ENCODE measurements at places on chromosomes 5 and 9.

- no peak for DNase-seq
Measured at GRCh38 chr9:91066856-91067255, 265.2 kb downstream of the SYK start.

- DNase-seq: no peak
Measured at GRCh38 chr5:76849419-76850291, at the start of gene S100Z. Gene S100Z (plus strand): TSS chr5:76850014. CDS start chr5:76875360, 25,346 bp downstream.

GRCh38 chr5:81774374-81774773 is 23.5 kb upstream of the SSBP2 start:
- no peak for DNase-seq

DNA sequence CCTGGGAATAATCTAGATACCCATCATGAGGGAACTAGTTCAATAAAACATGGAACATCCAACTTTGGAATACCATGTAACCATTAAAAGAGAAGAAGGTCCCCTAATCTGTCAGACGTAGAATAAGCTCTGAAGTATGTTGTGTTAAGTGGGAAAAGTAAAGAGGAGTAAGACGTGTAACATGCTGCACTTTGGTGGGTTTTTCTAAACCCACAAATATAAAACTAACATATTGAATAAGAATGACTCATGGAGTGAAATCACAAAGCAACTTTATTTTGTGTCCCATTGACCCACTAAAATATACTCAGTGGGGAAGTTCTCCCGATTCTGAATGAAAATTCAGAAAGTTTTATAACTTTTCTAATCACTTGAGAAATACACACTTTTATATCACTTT is 67.9 kb upstream of the PIK3R1 start:
- DNase-seq: no peak

- DNase-seq: no peak
Measured at GRCh38 chr5:17190799-17191391, 26.5 kb upstream of the BASP1 start.

DNA sequence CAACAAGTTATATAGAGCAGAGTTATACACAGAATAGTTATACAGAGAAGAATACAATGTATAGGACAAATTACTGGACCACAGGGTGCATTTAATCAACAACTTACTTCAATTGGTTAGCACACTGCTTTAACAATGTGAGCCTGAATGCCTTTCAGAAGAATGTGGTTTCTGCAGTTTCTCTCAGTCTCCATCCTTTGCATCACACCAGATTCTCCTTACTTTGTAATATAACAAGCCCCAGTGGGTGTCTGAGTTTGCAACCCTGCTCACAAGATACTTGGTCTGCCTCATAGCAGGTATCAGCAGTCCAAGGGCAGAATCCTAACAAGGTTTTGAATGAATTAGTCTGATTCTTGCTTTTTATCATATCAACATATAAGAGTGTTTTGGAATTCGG is 114.6 kb downstream of the GABRB2 start:
- DNase-seq: no peak

DNA sequence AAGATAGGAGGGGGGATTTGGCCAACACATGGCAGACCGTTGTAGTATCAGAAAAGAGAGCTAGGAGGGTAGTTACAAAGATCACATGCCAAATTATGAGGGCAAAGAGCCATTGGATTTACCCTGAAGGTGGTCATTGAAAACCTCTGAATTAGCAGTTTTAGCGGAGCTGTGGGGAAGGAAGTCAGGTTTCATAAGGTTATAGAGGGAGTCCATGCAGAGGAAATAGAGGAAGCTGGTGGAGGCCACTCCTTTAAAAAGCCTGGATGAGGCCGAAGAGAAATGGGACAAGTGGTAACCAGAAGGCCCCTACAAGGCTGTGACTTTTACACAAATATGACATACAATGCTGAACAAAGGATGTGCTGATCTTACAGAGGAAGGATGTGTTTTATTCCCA is 13.2 kb downstream of the DOCK8 start:
- DNase-seq: no peak

GRCh38 chr5:59099270-59099994 is 516.6 kb downstream of the RAB3C start:
- DNase-seq: no peak

DNA sequence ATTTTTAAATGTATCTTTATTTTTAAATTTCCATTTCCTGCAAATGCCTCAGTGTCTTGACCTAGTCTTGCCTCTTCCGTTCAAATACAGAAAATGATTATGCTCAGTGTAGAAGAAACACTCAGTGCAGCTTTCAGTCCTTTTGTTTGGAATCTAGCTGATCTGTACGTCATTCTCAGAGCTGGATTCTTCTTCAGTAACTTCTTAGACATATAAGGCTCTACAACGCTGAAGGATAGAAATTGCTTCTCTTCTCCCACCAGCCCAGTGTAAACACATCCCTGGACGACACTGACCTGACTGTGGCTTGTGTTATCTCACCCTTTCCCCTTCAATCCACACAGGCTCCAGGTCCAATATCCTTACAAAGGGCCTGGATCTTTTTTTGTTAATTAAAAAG is 3.2 kb upstream of the ALDH1B1 start:
- no peak for DNase-seq

GRCh38 chr5:108858959-108859358 is 111.3 kb downstream of the FER start:
- no peak for DNase-seq

- no peak for DNase-seq
Measured at GRCh38 chr5:19630876-19631275, 357.1 kb downstream of the CDH18 start.

GRCh38 chr9:32524892-32525708 is 896 bp downstream of the RIGI start:
- DNase-seq: no peak

- peak; percentile 55 for DNase-seq
Measured at GRCh38 chr9:89597711-89598362, 7.0 kb upstream of the GADD45G start.

DNA sequence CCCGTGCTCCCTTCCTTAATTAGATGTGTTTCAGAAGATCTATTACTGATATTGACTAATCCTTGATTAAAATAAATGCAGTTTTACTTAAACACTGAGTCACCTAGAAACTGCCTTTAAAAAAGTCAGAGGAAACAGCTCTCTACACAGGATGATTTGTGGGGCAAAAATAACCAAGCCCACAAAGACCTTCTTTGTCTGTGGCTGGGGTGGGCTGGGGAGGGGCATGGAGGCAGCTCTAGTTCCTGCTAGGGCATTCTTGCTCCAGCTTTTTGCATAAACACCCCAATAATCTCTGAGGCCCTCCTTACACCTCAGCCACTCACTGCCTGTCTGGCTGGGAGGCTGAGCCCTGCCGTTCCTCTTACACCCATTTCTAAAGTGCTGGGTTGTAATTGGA is 227.6 kb upstream of the DAP start:
- DNase-seq: no peak

DNA sequence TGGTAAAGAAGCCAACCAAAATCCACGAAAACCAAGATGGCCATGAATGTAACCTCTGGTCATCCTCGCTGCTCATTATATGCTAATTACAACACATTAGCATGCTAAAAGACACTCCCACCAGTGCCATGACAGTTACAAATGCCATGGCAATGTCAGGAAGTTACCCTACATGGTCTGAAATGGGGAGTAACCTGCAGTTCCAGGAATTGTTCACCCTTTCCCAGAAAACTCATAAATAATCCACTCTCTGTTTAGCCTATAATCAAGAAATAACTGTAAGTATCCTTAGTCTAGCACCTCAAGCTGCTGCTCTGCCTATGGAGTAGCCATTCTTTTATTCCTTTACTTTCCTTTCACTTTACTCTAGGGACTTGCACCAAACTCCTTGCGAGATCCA is 160.6 kb downstream of the EFNA5 start:
- DNase-seq: no peak

DNA sequence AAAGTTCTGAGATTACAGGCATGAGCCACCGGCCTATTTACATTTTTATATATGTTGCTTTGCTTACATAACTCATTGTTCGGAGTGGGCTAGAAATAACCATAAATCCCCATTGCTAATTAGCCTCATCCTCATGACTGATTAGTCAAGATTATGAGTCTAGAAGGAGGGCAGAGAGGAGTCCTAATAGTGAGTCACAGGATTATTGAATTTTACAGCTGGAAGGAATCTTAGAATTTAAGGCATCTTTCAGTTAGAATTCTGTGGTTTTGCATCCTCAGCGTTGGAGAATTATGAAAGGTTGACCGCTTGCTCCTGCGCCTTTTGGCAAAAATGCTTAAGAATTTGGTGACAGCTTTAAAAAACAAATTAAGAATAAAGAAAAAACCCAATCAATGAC is 2.6 kb upstream of the PBX3 start:
- DNase-seq: no peak

- no peak for DNase-seq
Measured at GRCh38 chr9:129109952-129110739, 447 bp downstream of the CRAT start.

GRCh38 chr5:137921931-137922330 is 32.7 kb downstream of the PKD2L2 start:
- no peak for DNase-seq

- DNase-seq: peak; percentile 89
Measured at GRCh38 chr5:150619359-150620230, 20.9 kb upstream of the SYNPO start.

GRCh38 chr5:81115261-81115660 is 117.9 kb upstream of the CKMT2 start:
- no peak for DNase-seq

DNA sequence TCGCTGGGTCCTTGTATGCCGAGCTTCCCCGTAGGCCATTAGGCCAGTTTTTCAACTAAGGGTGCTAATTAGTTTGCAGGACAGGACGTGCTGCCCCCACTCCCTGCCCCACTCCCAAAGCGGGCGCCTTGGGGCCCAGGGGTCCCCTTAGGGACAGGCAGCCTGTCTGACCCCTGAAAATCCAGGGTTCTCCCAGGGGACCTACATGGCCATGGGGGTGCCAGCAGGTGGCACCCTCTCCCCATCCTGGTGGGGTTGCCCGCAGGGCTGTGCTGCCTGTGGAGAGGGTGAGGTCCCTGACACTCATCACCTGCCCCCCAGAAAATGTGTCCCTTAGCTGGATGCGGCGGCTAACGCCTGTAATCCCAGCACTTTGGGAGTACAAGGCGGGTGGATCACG is 8.5 kb upstream of the CCDC187 start:
- DNase-seq: peak; percentile 74

- DNase-seq: no peak
Measured at GRCh38 chr5:160325716-160326115, 13.4 kb upstream of the CCNJL start.

GRCh38 chr5:174283211-174284005 is 237.9 kb downstream of the NSG2 start:
- no peak for DNase-seq

DNA sequence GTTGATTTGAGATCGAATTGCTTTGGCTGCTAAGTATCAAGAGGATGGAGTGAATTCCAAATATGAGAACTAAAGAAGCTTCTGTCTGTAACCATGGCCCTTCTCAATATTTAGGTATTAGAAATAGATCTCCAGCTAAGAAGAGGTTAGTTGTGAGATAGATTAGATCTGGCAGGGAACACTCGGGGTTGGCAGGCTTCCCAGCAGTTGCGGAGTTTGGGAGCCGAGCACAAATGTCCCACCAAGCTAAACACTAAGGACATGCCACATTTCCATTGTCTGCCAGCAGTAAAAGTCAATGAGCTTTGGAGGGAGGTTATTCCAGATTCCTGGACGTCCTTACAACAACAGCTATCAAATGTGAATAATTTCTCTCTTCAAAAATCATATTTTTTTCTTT is 85.8 kb downstream of the TAF11L14 start:
- DNase-seq: no peak

DNA sequence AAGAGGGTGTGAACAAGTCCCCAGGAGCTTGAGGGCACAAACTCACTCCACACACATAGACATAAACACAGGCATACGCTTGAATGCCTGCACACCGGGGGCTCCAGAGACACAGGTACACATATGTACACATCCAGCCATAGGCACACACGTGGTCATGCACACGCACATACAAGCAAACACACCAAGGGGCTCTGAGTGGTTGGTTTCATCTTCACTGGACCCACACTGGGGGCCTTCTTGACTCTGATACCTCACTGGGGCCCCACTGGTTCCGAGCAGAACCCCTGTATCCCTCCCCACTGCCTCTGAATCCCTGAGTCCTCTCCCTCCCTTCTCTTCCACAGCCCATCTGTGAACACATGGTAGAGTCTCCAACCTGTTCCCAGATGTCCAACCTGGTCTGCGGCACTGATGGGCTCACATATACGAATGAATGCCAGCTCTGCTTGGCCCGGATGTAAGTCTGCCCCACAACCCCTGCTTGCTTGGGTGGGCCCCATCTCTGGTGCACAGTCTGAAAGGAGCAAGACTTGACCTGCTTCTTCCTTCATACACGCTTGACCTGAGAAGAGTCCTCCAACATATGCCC is 6.4 kb downstream of the SPINK4 start:
- no peak for DNase-seq

GRCh38 chr9:23683611-23684061 is 142.4 kb downstream of the ELAVL2 start:
- no peak for DNase-seq

DNA sequence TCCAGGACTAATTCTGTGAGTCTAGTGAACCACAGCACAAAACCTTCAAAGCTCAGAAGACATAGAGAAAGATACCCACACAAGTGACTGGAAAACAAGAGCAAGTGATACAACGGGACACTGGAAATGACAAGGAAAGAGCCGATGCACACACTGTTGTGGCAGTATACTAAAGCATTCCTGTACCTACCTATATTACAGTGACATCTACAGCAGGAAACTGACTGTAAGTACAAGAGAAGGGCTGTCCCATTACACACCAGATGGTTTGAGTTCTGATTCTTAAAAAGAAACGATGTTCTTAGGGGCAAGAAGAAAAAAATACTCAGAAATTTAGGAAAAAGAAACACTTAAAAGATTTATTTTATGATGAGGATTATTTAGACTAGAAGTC is 18.5 kb downstream of the TMEM245 start:
- no peak for DNase-seq

DNA sequence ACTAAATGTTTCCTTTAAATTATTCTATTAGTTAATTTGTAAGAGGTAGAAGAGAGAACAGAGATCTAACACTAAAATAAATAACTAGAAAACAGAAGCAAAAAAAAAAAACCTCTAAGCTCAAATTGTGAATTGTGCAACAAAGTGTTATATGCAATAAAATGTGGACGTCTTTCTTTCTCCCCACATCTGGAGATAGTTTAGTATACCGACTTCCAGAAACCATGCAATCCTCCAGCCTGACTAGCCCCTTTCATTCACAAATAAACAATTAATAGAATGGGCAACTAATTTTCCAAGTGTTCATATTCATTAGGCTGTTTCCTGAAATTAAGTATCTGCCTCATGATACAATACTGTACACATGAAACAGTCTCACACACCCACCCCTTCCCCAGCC is 258.5 kb downstream of the BNC2 start:
- no peak for DNase-seq

- no peak for DNase-seq
Measured at GRCh38 chr9:22240619-22241018, 206.0 kb upstream of the DMRTA1 start.

DNA sequence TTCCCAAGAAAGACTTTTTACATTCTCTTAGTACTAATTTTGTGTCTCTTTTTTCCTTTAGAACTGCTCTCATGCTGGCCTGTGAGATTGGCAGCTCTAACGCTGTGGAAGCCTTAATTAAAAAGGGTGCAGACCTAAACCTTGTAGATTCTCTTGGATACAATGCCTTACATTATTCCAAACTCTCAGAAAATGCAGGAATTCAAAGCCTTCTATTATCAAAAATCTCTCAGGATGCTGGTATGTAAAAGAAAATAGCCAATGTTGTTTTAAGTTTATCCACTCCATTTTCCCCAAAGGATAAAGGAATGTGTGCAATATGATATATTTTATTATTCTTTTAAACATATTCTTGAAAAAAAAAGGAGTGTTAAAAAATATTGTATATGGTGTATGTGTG is 27.3 kb upstream of the TTC23L start:
- DNase-seq: no peak

GRCh38 chr5:132009706-132010405 is 1.6 kb downstream of the ACSL6 start:
- no peak for DNase-seq

Measured in posterior cingulate gyrus (tissue), 11 donors.